Right ventricle myocardium inferior (tissue), 1 donor: ENCODE measurements at places on chromosomes 7 and 10.

DNA sequence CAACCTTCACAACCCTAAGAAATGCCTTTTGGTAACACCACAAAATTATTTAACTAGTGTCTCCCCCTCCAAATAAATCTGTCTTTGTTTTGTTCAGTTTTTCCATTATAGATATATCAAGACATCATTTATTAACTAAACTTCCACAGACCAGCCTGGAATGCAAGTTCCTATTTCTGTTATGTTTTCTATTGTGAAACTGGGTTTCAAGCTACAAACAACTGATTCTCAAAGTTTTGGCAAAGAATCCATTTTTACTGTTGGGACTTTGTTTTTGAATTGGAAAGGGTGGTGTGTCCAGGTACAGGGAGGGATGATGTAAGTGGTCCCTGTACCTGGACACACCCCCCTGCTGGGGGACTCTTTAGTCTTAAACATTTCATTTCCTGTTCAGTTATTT is 36.2 kb downstream of the STAMBPL1 start:
- DNase-seq: no peak

- DNase-seq: no peak
Measured at GRCh38 chr7:117153016-117153545, 169.8 kb downstream of the WNT2 start.

GRCh38 chr10:86251426-86251825 is 115.2 kb downstream of the GRID1 start:
- DNase-seq: no peak

GRCh38 chr7:74371381-74372341 is 82.0 kb upstream of the GTF2IRD1 start:
- DNase-seq: no peak

DNA sequence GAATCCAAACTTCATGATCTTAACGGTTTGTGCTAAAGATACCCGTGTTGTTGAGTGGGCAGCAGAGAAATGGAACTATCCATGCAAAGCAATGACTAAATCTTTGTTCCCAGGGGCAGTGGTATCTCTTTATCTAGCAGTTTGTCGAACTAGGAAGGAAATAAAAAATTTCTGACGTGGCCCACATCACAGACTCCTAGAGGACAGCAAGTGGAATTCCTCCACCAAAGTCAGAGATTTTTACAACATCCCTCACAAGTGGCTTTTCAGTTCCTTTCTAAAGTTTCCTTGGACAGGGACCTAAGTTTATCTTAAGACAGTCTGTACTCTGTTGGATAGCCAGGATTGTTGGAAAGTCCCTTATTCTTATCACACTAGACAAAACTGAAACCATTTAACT is 136.0 kb downstream of the RAPGEF5 start:
- DNase-seq: no peak

DNA sequence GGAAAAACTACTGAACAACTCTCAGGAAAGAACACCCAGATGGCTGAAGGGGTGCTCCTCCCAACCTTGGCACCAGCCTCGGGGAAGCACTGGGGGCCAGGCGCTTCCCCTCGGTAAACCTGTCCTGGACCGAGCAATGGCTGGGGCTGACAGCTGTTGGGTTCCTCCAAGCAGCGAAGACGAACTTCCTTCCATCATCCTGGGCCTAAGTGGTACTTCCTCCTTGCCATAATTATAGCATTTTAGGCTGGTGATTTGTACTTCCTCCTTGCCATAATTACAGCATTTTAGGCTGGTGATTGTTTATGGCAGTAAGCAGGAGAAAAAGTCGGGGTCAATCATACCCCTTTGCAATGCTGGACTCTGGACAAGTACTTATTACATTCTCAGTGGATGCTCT is 69.3 kb downstream of the MYOF start:
- no peak for DNase-seq
